Aorta (tissue), 5 donors: ENCODE measurements at places on chromosomes 4 and X. TPM values are rescaled to one million over a fixed set of nuclear protein-coding genes. Genes with fewer than 3 reads are reported as not detected.

The RGN gene
- total RNA-seq: 10.3 TPM

The FAM53A gene
- total RNA-seq: 1.9 TPM

The LRAT gene
- 0.27 TPM for total RNA-seq

The SRPX gene
- 74.8 TPM for total RNA-seq

The NLGN3 gene
- 1.5 TPM for total RNA-seq

The JADE3 gene
- total RNA-seq: 5.8 TPM

The C4orf36 gene
- 1.2 TPM for total RNA-seq

The MAP9 gene
- 16.2 TPM for total RNA-seq

The AADAT gene
- total RNA-seq: 5.7 TPM

GRCh38 chr4:53912766-53913497 is 151.5 kb downstream of the CHIC2 start:
- H3K27ac ChIP-seq: no peak overlapping the region
- H3K4me1 ChIP-seq: peaks cover 2% of the 10 kb centered on the region
- no peaks in the 10 kb centered on the region for H3K27me3 ChIP-seq
- H3K4me3 ChIP-seq: no peak overlapping the region
- peaks cover 2% of the 10 kb centered on the region for H3K36me3 ChIP-seq
- DNase-seq: no peak

- no peaks in the 10 kb centered on the region for H3K27me3 ChIP-seq
- H3K36me3 ChIP-seq: no peaks in the 10 kb centered on the region
- H3K4me3 ChIP-seq: no peak overlapping the region
- no peaks in the 10 kb centered on the region for H3K4me1 ChIP-seq
These were observed 9.5 kb upstream of the ANKRD50 start for GRCh38 chr4:124722071-124722470.

- H3K4me1 ChIP-seq: no peaks in the 10 kb centered on the region
- H3K27me3 ChIP-seq: no peaks in the 10 kb centered on the region
- H3K4me3 ChIP-seq: no peak overlapping the region
- no peak overlapping the region for H3K27ac ChIP-seq
These were observed 1839.5 kb upstream of the PCDH10 start for GRCh38 chr4:131309628-131310027.

DNA sequence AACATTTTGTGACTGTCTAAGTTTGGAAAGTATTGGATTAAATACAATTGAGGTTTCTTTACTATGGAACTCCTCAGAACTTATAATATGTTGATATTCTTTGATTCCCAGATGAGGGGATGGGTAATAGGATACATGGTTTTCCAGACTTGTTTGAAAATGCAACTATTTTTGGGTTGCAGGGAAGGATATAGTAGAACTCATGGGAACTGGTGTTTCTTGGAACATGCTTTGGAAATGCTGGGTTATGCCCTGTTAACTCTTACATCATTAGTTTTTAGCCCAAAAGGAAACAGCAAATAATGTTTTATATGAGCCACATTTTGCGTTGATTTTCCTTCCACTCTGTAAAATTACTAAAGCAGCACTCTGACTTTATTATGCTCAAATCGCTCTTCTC is 41.9 kb downstream of the HPF1 start:
- no peak overlapping the region for H3K27ac ChIP-seq
- no peaks in the 10 kb centered on the region for H3K27me3 ChIP-seq
- H3K4me1 ChIP-seq: no peaks in the 10 kb centered on the region
- no peak for DNase-seq

- H3K4me1 ChIP-seq: peaks cover 2% of the 10 kb centered on the region
- H3K27ac ChIP-seq: no peak overlapping the region
- no peak overlapping the region for H3K4me3 ChIP-seq
These were observed 2.8 kb downstream of the CCNG2 start for GRCh38 chr4:77159806-77160205.

DNA sequence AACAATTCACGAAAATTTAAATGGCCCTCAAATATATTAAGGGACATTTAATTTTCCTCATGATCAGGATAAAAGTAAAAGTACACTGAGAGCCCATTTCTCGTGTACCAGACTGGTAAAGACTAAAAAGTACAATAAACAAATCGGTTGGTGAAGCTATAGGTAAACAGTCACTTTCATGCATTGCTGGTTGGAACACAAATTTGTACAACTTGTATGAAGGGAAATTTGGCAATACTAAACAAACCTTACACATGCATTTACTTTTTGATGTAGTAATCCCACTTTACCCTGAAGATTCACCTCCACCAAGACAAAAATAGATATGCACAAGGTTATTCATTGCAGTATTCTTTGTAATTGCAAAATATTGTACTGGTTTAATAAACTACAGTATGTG is 31.4 kb upstream of the MBNL3 start:
- H3K27me3 ChIP-seq: no peaks in the 10 kb centered on the region
- no peak overlapping the region for H3K27ac ChIP-seq
- H3K4me1 ChIP-seq: no peaks in the 10 kb centered on the region
- H3K36me3 ChIP-seq: no peaks in the 10 kb centered on the region
- H3K4me3 ChIP-seq: no peak overlapping the region
- no peak for DNase-seq

GRCh38 chr4:681736-682451 is 7.1 kb downstream of the SLC49A3 start:
- no peaks in the 10 kb centered on the region for H3K36me3 ChIP-seq
- no peaks in the 10 kb centered on the region for H3K4me1 ChIP-seq
- H3K4me3 ChIP-seq: no peak overlapping the region
- DNase-seq: peak; percentile 77
- H3K27ac ChIP-seq: no peak overlapping the region

DNA sequence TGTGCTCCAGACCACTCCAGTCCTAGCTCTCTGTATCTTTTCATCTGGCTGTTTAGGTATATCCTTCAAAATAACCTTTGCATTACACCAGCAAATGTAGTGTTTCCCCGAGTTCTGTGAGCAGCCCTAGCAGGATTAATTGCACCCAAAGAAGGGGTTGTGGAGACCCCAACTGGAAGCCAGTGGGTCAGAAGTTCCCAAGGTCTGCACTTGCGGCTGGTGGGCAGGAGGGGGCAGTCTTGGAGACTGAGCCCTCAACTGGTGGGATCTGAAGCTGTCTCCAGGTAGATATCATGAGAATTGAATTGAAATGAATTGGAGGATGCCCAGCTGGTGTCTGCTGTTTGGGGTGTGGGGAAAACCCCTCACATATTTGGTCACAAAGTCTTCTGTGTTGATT is 1485.3 kb upstream of the TENM3 start:
- H3K27me3 ChIP-seq: no peaks in the 10 kb centered on the region
- DNase-seq: no peak
- H3K36me3 ChIP-seq: no peaks in the 10 kb centered on the region
- H3K4me3 ChIP-seq: no peak overlapping the region
- no peaks in the 10 kb centered on the region for H3K4me1 ChIP-seq
- H3K27ac ChIP-seq: no peak overlapping the region

DNA sequence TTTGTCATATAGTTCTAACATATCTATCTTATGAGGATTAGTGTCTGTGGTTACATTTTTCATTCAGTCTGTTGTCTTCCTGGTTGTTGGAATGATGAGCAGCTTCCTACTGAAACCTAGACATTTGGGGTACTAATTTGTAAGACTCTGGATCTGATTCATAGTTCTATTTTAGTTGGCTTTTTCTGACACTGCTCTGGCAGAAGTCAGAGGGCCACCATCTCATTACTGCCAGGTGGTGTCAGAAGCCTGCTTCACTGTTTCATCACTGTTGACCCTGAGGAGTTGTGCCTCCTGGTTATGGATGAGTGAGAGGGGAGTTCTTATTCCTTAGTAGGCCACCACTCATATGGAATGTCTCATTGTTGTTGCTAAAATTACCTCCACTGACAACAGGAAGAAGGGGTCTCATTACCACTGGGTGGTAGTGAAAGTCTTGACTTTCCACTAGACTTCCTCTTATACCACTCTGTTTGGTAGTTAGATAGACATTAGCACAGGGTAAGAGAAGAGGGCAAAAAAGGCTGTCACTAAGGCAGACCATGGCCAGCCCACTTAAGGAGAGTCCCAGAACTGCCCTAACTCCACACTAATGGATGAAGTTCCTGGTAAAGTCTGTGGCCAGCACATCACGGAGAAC is 395.2 kb downstream of the SPOCK3 start:
- H3K27ac ChIP-seq: no peak overlapping the region
- no peaks in the 10 kb centered on the region for H3K27me3 ChIP-seq
- no peaks in the 10 kb centered on the region for H3K4me1 ChIP-seq
- no peak for DNase-seq
- no peaks in the 10 kb centered on the region for H3K36me3 ChIP-seq
- no peak overlapping the region for H3K4me3 ChIP-seq

DNA sequence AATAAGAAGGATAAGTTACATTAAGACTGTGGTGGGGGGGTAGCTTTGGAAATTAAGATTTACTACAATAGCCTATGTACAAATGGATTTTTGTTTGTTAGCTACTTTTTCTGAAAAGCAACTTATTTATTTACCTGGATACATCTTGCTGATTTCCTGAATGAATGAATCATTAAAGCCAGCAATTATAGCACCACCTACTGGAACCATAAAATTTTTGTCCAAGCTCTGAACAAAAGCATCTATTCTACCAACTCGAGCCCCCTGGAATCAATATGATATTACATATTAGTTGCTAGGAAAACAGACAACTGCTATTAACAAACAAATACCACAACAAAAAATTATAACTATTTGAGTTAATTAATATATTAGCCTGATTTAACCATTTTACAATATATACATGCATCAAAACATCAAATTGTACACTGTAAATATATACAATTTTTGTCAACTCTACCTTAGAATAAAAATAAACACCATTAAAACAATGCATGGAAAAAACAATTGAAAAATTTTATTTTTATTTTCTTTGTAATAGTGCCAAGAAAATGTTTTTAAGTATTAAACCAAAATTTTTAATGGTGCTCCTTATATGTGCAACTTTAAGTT is 15.3 kb downstream of the SEPSECS start:
- no peaks in the 10 kb centered on the region for H3K4me1 ChIP-seq
- no peak overlapping the region for H3K4me3 ChIP-seq
- H3K27me3 ChIP-seq: no peaks in the 10 kb centered on the region
- H3K27ac ChIP-seq: no peak overlapping the region
